Fibroblast of skin of right biceps (primary cell): ENCODE measurements at places on chromosomes 11 and 22.
A peak's percentile ranks its signal among the peaks of the same experiment; 100 is the strongest.

DNA sequence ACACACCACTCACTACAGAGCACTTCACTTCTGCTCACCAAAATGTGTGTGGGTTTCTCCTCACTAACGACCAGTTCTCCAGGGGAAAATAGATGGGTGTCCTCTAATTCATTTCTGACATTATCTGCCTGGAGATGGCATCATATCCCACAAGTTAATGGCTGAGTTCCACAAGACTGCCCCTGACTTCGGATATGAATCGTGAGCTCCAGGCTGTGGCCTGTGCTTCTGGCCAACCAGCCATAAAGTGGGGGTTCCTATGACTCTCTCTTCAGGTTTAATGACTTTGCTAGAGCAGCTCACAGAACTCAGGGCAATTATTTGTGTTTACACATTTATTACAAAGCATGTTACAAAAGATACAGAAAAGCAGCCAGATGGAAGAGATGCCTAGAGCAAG lies 113.0 kb upstream of the SYT13 start:
- no peak for DNase-seq

- DNase-seq = peak; percentile 7
Observed at GRCh38 chr11:58926251-58926650, 13.0 kb upstream of the GLYATL1 start.

DNA sequence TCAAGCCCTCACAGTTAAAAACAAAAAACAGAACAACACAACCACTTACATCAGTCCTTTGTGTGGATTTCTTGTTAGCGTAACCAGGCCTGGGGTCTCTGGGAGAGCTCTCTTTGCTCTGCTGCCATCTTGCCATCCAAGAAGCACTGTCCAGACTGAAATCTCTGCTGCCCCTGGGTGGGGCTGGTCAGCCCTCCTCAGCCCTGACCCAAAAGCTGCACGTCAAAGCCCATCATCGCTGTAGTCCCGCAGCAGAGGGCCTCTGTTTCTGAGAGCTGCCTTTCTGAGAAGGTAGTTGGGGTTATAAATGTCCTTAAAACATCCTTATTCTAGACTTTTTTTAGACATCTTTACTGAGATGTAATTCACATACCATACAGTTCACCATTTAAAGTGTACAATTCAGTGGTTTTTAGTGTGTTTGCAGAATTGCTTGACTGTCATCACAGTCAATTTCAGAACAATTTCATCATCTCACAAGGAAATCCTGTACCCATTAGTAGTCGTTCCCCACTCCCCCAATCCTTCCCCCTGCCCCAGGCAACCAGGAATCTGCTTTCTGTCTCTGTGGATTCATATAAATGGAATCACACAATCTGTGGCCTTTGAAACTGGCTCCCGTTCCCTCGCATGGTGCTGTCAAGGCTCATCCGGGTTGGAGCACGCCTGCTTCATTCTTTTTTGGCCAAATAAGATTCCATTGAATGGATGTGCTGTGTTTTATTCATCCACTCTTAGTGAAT lies 94.9 kb downstream of the TBC1D22A start:
- DNase-seq = peak; percentile 56

GRCh38 chr11:88404932-88405710 lies 67.6 kb upstream of the CTSC start:
- DNase-seq = no peak

- no peak for DNase-seq
Observed at GRCh38 chr11:76610871-76611475, 59.6 kb downstream of the LRRC32 start.

DNA sequence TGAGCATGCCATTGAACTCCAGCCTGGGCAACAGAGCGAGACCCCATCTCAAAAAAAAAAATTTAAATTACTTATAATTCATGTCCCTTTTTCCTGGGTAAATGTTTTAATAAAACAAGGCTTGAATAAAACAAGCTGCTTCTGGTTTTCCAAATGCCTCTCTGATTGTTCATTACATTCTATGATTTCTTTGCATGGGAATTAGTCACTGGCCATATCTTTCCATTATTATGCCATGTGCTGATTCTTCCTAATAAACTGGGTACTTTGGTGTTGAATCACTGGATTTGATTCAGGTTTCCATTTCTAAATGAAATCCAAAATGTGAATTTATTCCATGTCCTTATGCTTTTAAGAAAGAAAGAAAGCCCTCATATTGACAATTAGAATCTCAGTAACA lies 42.6 kb downstream of the ZNF215 start:
- peak; percentile 62 for DNase-seq

- DNase-seq = peak; percentile 59
Observed at GRCh38 chr22:39183991-39184585, 31.6 kb upstream of the CBX7 start.

DNA sequence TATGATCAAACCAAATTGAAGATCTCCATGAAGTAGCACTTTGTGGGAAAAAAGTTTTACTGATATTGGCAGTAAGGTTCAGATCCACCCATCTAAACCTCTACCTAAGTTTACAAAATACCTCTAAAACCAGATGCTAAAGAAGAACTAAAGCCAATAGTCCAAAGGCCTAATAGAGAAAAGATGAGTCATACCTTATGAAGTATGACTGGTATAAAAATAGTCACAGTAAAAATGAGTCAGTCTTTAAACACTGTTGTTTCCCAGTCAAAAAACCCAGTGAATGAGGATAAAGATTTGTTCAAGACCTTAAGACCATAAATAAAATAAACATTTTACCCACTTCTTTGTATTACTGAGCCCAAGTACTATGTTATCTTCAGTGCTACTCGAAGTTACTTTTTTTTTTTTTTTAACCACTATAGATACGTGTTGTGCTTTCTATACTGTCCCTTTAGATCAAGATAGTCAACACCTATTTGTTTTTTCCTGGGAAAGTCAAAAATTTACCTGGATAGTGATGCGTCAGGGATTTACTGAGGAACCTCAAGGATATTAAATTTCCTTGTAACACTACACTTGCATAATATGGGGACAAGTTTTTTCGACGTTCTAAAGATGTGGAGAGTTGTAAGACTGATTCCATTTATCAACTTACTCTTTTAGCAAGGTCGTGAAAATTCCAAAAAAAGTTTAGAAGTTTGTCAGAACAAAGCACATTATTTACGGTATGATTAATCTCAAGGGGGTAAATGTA lies 87.3 kb downstream of the CCDC73 start:
- peak; percentile 84 for DNase-seq

- peak; percentile 67 for DNase-seq
Observed at GRCh38 chr11:69157156-69157821, 1.6 kb downstream of the SMIM38 start.

DNA sequence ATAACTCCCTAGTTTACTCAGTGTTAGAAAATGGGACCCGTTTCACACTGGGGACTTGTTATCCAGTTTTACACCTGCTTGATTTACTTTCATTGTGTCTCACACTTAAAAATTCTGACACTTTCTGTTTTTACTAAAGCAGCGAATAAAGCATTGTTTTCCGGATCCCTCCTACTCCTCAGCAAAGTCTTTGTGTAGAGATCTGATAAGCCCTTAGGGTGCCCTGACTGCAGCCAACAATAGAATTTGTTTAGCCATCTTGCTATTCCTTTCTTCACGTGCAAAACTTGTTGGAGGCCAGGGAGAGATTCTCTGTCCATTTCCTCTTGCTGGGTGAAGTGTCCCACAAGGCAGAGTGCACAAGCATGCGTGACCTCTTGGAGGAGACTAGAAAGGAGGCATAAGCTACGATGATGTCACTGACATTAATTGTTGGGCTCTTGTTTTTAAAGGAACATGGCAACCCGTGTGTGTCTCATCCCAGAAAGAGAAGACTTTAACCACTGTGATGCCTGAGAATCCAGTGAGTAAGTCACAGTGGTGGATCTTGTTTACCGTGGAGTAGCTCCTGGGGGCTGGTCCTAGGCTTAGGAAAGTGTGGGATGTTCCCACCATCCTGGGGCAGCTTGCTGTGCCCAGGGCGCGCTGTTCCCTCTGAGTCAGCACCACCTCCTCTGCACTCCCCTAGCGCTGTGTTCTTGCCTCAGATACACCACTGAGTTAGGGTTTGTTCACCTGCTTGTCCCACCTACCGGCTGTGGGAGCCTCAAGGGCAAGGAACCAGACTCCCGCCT lies 27.7 kb downstream of the MICAL2 start:
- DNase-seq = peak; percentile 77

DNA sequence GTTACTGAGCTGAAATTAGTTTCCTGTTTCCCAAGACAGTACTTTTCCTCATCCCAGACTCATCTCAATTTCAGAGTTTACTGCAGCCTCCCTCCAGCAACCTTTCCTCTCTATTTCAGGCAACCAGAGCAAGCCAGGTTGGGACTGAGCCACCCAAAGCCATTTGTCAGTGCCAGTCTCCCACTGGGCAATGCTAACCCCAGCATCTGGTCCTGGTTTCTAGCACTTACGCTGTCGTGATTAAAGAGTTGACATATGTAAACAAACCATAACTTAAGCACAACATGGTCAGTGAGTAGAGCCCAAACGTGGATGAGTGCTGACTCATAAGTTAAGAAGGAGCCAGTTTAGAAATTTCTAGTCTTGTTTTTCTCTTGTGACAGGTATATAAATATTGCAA lies 119.6 kb upstream of the BLID start:
- peak; percentile 94 for DNase-seq

DNA sequence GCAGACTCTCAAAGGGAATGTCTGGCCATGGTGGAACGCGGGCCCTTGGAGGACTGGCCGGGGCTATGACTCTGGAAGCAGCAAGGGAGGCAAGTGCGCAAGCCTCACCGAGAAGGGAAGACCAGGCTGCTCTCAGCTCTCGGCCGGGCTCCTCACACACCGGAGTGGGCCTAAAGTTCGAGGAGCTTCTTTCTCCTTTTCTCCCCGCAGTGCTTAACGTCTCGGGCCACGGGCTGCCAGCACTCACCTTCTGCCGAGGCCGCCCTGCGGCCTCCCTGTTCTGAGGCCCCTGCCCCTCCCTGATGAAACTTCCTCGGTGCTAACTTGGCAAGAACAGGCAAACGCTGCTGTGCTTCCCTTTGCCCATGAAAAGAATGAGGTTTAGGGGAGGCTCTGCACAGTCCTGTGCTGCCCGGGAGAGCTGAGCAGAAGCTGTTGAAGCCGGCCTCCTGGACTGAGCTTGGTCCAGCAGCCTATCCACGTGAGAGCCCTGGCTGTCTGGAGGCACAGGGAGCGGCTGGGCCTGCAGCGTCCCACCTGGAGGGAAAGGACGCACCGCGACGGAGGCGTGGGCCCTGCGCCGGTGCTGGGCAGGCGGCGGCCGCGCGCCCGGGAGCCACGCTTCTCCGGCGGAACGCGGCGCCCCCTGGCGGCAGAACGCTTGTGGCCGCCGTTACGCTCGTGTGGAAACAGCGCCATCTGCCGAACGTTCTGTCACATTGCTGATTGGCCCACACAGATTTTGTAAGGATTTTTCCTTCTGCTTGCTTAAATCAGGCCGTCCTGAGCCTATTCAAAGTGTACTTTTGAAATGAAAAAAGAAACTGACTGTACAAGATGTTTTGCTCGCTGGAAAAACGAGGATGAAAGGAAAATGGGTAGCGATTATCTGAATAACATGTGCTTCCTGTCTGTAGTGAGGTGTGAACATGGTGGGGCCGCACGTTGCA lies 65.0 kb upstream of the TMEM45B start:
- DNase-seq = peak; percentile 60

- DNase-seq = no peak
Observed at GRCh38 chr22:22348127-22348814, 103.7 kb downstream of the VPREB1 start.

DNA sequence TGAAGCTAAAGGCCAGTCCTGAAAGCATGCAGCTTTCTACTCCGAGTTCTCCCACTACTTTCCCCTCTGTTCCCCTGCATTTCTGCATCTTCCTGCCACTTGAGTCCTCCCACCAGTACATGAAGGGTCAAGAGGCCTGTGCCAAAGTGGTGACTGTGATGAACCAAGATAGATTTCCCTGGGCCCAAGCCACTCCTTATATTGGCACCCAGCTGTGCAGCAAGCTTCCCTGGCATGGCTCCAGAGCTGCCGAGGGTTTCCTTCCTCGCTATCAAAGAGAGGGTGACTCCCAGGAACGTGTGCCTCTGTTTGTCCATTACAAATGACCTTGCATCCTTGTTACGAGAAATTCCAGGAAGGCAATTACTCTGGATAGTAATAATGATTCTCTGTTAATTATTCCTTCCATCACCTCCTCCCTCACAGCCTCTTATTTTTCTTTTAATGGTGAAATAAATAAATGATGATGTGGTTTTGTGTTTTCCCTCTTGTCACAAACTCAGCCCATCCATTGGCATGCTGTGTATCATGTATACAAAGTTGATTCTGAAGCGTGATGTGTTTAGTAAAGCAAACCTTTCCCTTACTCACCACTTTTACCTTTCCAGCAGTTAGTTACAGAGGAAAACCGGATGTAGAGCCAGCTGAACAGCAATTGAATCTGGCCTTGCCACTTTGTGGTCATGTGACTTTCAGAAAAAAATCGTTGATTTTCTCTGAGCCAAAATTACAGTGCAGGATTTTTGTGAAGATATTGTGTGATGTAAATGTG lies 8.3 kb downstream of the SRSF8 start:
- no peak for DNase-seq

- no peak for DNase-seq
Observed at GRCh38 chr22:32874976-32875375, 73.5 kb downstream of the TIMP3 start.

DNA sequence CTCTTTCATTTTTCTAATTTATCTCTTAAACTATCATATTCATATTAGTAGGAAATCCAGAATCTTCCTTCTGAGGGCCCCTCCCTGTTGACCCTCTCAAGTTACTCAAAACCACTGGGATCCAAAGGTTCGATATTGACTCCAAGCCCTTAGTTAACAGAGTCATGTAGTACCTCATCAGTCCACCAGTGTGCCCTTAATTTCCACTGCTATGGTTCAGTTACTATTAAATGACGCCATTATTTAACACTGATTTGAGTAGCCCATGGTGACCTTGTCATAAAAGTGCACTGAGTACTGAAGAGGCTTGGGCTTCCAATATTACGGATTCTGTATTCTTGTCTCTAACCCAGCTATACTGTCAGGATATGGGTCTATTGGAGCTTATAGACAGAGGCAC lies 91.9 kb upstream of the MS4A8 start:
- DNase-seq = no peak

DNA sequence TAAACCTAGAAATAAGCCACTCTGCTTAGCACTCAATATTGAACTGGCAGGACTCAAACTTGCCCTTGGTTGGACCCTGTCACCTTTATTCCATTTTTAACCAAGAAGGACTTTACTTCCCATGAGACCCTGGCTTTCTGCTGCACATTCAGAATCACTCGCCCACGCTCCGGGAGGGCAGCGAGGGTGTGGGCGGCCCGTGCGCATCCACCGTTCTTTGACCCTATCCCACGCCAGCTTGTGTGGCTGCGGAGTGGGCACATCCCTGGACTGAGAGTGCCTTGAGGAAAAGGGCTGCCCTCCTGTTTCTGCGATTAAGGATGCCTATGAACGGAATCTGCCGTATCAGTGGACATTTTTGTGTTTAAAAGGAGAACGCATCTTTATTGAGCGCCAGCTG lies 39.6 kb downstream of the TRIM44 start:
- DNase-seq = no peak

- no peak for DNase-seq
Observed at GRCh38 chr11:106601684-106602297, 416.5 kb downstream of the GUCY1A2 start.

- no peak for DNase-seq
Observed at GRCh38 chr22:22043296-22044078, 60.9 kb upstream of the TOP3B start.

- DNase-seq = no peak
Observed at GRCh38 chr11:84686716-84687115, 940.4 kb downstream of the DLG2 start.
